ENCODE measurements at places on chromosomes 1 and 21. TPM values are rescaled to one million over a fixed set of nuclear protein-coding genes. Genes with fewer than 3 reads are reported as not detected.

Gene MYOG
- total RNA-seq, result not detected

Gene SDF4
- 42.9 TPM for total RNA-seq

Gene S100A7A
- total RNA-seq, result not detected

Gene ARHGAP30
- 2.6 TPM for total RNA-seq

Gene CLCA4
- 0.07 TPM for total RNA-seq

Gene ITPKB
- total RNA-seq, result 117 TPM

Gene C1QA
- 33.3 TPM for total RNA-seq

Gene TGFB2
- total RNA-seq, result 43.2 TPM

Gene GJA5
- total RNA-seq, result 24.5 TPM

Gene NFIA
- 49.2 TPM for total RNA-seq

Gene CACHD1
- 28.2 TPM for total RNA-seq

Gene AADACL4
- not detected for total RNA-seq

Gene KMO
- 8.7 TPM for total RNA-seq

Gene NR5A2
- total RNA-seq, result 7.7 TPM

Gene GJA9
- not detected for total RNA-seq

Gene DSTYK
- total RNA-seq, result 19.5 TPM

Gene ARL8A
- total RNA-seq, result 15.0 TPM

Gene HUNK
- 6.9 TPM for total RNA-seq

Gene OR2M3
- total RNA-seq, result not detected

Gene MSH4
- total RNA-seq, result 0.29 TPM

Gene HSF2BP
- total RNA-seq, result 5.7 TPM

Gene TPTE
- not detected for total RNA-seq

Gene TMEM59
- total RNA-seq, result 305 TPM

Gene LEFTY1
- 3.5 TPM for total RNA-seq

Gene SDC3
- 38.3 TPM for total RNA-seq

Gene C1orf116
- total RNA-seq, result not detected

Gene CCDC185
- total RNA-seq, result not detected

Gene TIAM1
- total RNA-seq, result 43.7 TPM

Gene TCP10L
- total RNA-seq, result not detected

Gene HAPLN2
- total RNA-seq, result not detected

Gene ALDH4A1
- total RNA-seq, result 18.5 TPM

Gene RUNX3
- 0.26 TPM for total RNA-seq

Gene SPATC1L
- total RNA-seq, result 10.0 TPM

Gene TMEM69
- total RNA-seq, result 13.2 TPM

Gene TTC3
- total RNA-seq, result 104 TPM

Gene LMX1A
- not detected for total RNA-seq

Gene TTLL7
- total RNA-seq, result 26.1 TPM

Gene NBPF6
- total RNA-seq, result not detected

Gene FAM151A
- not detected for total RNA-seq

Gene CELA2A
- not detected for total RNA-seq

Gene MEGF6
- 17.9 TPM for total RNA-seq

Gene MTARC2
- 8.8 TPM for total RNA-seq

Gene LY9
- 0.70 TPM for total RNA-seq

Gene ST6GALNAC3
- total RNA-seq, result 22.1 TPM

Gene C1orf94
- total RNA-seq, result not detected

Gene ZNF691
- total RNA-seq, result 13.6 TPM

Gene TRIM46
- 3.5 TPM for total RNA-seq

Gene NR0B2
- total RNA-seq, result not detected

Gene CR1L
- total RNA-seq, result 0.14 TPM

Gene CRTC2
- 5.9 TPM for total RNA-seq

Measured in uterus (tissue), 4 donors.